CD4-positive, alpha-beta memory T cell (primary cell): ENCODE measurements at places on chromosomes 1 and 21. TPM values are rescaled to one million over a fixed set of nuclear protein-coding genes. Genes with fewer than 3 reads are reported as not detected.

DNA sequence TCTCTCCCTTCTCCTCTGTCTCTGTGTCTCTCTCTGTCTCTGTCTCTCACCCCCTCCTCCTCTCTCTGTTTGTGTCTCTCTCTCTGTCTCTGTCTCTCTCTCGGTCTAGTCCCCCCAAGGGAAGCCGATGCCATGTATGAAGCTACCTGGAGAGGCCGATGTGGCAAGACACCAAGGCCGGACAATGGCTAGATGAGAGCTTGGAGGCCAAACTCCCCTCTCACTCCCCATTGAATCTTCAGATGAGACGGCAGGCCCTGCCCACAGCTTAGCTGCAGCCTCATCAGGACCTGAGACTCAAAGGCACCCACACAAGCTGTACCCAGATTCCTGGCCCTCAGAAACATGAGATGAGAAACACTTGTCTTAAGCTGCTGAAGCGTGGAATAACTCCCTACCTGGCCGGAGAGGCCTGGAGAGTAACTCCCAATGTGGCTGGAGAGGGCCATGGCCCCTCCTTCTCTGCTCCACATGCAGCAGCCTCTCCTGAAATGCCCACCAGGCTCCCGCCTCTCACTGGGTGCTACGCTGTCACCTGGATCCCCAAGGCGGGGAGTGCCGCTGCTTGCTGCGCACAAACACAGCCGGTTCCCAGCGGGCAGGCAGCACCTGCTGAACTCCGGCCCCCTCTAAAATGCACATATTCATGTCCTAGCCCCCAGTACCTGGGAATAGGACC, 7.8 kb upstream of the ACTRT2 start:
- no peaks in the 10 kb centered on the region for H3K4me1 ChIP-seq
- no peaks in the 10 kb centered on the region for H3K36me3 ChIP-seq
- H3K27me3 ChIP-seq = no peaks in the 10 kb centered on the region
- H3K4me3 ChIP-seq = no peak overlapping the region
- H3K27ac ChIP-seq = no peak overlapping the region
- no peak for DNase-seq

DNA sequence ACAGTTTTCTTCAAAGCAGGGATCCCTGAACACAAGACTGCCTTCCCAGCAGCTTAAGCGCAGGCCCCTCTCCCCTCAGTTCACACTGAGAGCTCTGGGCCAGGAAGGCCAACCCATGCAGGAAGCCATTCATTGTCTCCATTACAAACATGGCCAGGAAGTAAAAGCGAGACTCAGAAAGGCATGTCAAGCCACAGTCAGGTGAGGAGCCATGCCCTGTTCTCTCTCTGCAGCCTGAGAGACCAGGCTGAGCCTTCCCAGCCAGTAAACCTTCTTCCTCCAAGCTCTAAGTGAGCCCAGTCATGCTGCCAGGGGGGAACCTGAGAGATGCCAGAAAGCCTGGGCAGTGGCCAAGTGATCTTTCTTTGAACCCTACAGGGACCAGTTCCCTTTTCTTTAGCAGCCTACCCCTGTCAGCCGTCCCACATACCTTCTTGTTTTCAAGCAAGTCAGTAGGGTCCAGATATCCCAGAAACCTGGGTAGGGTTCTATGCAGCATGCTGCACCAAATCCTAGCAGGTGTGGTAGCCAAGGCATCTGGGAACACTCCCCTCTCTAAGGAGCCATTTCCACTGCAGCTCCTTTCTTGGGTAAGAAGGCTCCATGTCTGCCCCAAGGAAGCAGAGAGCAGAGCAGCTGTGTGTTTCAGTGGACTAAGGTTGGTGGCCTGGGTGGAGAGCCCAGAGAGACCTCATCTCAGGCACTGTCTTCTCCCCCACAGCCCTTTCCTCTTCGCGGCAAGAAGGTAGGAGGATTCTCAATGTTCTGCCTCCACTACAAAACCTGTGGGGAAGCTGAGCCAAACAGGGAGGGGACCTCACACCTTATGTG, 977 bp downstream of the TRAF3IP3 start:
- H3K4me3 ChIP-seq = peak overlapping the region; percentile 72
- peak; percentile 49 for DNase-seq
- no peaks in the 10 kb centered on the region for H3K27me3 ChIP-seq
- peaks cover 32% of the 10 kb centered on the region for H3K36me3 ChIP-seq

DNA sequence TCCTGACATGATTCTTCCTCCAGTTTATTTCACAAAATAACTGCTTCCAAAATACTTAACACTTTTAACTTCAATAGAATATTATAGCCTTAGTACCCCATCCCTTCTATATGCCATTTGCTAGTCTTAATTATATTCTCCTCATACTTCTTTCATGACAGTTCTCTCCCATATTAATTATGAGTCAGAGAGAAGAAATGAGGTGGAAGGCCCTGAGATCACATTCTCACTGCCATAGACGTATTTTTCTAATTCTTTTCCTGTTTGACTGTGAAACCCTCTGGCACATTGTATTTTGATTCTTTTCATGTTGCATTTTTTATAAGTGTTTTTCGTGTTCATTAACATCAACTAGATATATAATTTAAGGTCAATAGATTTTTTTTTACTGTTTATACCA, 88.4 kb downstream of the GTF2B start:
- H3K27me3 ChIP-seq = no peaks in the 10 kb centered on the region
- DNase-seq = no peak
- no peaks in the 10 kb centered on the region for H3K4me1 ChIP-seq

GRCh38 chr1:235720544-235720943, 71.0 kb upstream of the GNG4 start:
- no peak overlapping the region for H3K4me3 ChIP-seq
- H3K36me3 ChIP-seq = peaks cover 7% of the 10 kb centered on the region
- H3K27ac ChIP-seq = no peak overlapping the region

DNA sequence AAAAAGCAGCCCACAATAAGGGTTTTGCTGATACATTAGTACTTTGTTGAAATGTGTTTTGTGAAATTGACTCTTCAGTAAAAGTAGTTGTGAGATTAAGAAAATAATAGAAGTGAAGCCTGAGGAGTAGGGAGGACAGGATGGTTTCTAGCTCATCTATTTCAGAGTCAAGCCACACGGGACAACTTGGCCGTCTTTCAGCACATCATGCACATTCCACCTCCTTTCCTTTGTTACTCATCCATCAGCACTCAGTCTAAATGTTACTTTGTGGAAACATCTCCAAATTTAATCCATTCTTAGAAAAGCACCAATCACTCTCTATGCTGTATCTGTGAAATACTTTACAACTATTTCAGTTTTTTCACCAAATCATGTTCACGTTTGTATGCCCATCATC, 223.3 kb downstream of the FGGY start:
- DNase-seq = no peak
- no peaks in the 10 kb centered on the region for H3K36me3 ChIP-seq
- H3K4me1 ChIP-seq = no peaks in the 10 kb centered on the region
- H3K27me3 ChIP-seq = no peaks in the 10 kb centered on the region

DNA sequence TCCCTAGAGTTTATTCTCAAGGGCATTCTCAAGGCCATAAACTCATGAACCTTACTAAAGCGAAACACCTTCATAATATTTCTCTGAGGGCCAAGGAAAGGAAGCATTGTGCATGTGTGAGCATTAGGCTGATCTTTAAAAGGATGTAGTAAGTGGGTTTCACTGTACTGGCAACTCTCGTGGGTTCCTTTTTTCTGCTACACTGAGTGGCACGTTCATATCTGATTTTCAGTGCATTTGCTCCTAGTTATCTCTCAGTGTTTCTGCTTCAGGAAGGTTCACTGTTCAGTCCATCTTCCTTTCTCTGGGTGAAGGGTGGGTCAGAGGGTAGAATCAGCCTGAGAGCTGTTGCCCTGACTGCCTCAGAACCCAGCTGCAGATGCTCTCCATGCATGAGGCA, 192.8 kb upstream of the ADGRL2 start:
- no peaks in the 10 kb centered on the region for H3K4me1 ChIP-seq
- H3K27me3 ChIP-seq = no peaks in the 10 kb centered on the region
- H3K4me3 ChIP-seq = no peak overlapping the region
- no peak overlapping the region for H3K27ac ChIP-seq
- H3K36me3 ChIP-seq = no peaks in the 10 kb centered on the region
- DNase-seq = no peak

- no peaks in the 10 kb centered on the region for H3K27me3 ChIP-seq
- H3K4me1 ChIP-seq = no peaks in the 10 kb centered on the region
- no peak overlapping the region for H3K27ac ChIP-seq
- H3K4me3 ChIP-seq = no peak overlapping the region
- DNase-seq = no peak
Observed at GRCh38 chr1:31653717-31654473, 9.2 kb upstream of the PEF1 start.

- no peak for DNase-seq
- H3K4me1 ChIP-seq = no peaks in the 10 kb centered on the region
- H3K27ac ChIP-seq = no peak overlapping the region
- no peaks in the 10 kb centered on the region for H3K27me3 ChIP-seq
- no peak overlapping the region for H3K4me3 ChIP-seq
Observed at GRCh38 chr1:208108213-208108608, 136.0 kb downstream of the PLXNA2 start.

- DNase-seq = no peak
- H3K4me1 ChIP-seq = no peaks in the 10 kb centered on the region
- no peak overlapping the region for H3K27ac ChIP-seq
- H3K4me3 ChIP-seq = no peak overlapping the region
Observed at GRCh38 chr1:4076346-4076745, 176.3 kb upstream of the C1orf174 start.

DNA sequence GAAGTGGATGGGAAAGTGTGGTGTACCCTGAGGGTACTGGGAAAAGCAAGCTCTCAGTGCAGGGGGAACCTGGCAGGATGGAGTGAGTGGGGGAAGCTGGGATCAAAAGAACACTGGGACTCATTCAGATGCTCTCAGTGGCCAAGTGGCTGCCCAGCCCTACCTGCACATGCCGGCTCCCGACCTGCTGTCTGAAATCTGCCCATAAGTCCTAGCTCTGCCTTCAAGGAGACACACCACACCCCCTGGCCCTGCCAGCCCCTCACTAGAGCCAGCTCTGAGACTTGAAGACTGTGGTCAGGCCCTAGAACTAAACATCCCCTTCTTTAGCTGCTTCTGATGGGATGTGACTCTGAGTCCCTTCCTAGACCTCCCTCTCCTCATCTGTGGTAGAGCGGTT, 2.2 kb downstream of the TMEM54 start:
- no peak overlapping the region for H3K4me3 ChIP-seq
- no peak overlapping the region for H3K27ac ChIP-seq
- peaks cover 9% of the 10 kb centered on the region for H3K4me1 ChIP-seq
- no peak for DNase-seq
- H3K36me3 ChIP-seq = no peaks in the 10 kb centered on the region

- H3K36me3 ChIP-seq = no peaks in the 10 kb centered on the region
- H3K27me3 ChIP-seq = no peaks in the 10 kb centered on the region
- no peak overlapping the region for H3K27ac ChIP-seq
Observed at GRCh38 chr21:28220680-28221079, 772.0 kb downstream of the LTN1 start.

DNA sequence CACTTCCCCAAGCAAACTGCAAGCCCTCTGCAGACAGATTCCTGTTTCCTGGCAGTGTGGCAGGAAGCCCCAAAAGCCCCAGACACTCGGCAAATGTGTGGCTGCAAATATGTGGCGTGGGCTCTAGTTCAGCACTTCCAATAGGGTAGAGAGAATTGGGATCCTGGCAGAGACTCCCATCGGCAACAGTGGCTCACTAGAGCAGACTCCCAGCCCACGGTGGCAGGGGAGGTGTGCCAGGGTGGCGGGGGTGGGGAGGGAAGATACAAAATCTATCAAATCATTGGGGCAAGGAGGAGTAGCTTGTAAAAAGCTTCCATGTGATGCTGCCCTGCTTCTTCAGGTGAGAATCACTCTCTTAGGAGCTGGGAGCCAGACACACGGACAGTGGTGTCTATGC, 25.9 kb downstream of the COL16A1 start:
- no peak for DNase-seq
- no peak overlapping the region for H3K27ac ChIP-seq
- peaks cover 3% of the 10 kb centered on the region for H3K27me3 ChIP-seq
- H3K4me3 ChIP-seq = no peak overlapping the region
- no peaks in the 10 kb centered on the region for H3K4me1 ChIP-seq

GRCh38 chr1:48906729-48907128, 130.0 kb upstream of the BEND5 start:
- H3K27me3 ChIP-seq = no peaks in the 10 kb centered on the region
- no peak for DNase-seq
- H3K4me3 ChIP-seq = no peak overlapping the region
- H3K4me1 ChIP-seq = no peaks in the 10 kb centered on the region

GRCh38 chr1:94650301-94650700, 108.7 kb upstream of the F3 start:
- no peaks in the 10 kb centered on the region for H3K27me3 ChIP-seq
- no peak for DNase-seq
- H3K36me3 ChIP-seq = no peaks in the 10 kb centered on the region
- no peak overlapping the region for H3K4me3 ChIP-seq

GRCh38 chr21:14829685-14830084, 235.1 kb downstream of the NRIP1 start:
- DNase-seq = no peak
- H3K27ac ChIP-seq = no peak overlapping the region
- H3K4me3 ChIP-seq = no peak overlapping the region
- H3K27me3 ChIP-seq = no peaks in the 10 kb centered on the region
- H3K4me1 ChIP-seq = no peaks in the 10 kb centered on the region
- no peaks in the 10 kb centered on the region for H3K36me3 ChIP-seq

- H3K4me3 ChIP-seq = no peak overlapping the region
- DNase-seq = no peak
- peaks cover 5% of the 10 kb centered on the region for H3K4me1 ChIP-seq
- H3K27me3 ChIP-seq = no peaks in the 10 kb centered on the region
Observed at GRCh38 chr1:172588296-172589291, 55.6 kb downstream of the SUCO start.

ESPN gene
- 10.9 TPM for total RNA-seq

ATAD3C gene
- 1.6 TPM for total RNA-seq

TMEM183A gene
- total RNA-seq = 70.3 TPM

KRTAP12-2 gene
- not detected for total RNA-seq

LCE3A gene
- total RNA-seq = not detected

LRRC38 gene
- not detected for total RNA-seq

LENEP gene
- 3.1 TPM for total RNA-seq

FMO3 gene
- total RNA-seq = not detected
